ENCODE measurements at places on chromosomes 13 and 19.

- no peak for DNase-seq
Observed at GRCh38 chr13:53281677-53282076, 253.1 kb downstream of the OLFM4 start.

- DNase-seq = peak; percentile 75
Observed at GRCh38 chr19:55173714-55174409, 6.2 kb downstream of the SYT5 start.

DNA sequence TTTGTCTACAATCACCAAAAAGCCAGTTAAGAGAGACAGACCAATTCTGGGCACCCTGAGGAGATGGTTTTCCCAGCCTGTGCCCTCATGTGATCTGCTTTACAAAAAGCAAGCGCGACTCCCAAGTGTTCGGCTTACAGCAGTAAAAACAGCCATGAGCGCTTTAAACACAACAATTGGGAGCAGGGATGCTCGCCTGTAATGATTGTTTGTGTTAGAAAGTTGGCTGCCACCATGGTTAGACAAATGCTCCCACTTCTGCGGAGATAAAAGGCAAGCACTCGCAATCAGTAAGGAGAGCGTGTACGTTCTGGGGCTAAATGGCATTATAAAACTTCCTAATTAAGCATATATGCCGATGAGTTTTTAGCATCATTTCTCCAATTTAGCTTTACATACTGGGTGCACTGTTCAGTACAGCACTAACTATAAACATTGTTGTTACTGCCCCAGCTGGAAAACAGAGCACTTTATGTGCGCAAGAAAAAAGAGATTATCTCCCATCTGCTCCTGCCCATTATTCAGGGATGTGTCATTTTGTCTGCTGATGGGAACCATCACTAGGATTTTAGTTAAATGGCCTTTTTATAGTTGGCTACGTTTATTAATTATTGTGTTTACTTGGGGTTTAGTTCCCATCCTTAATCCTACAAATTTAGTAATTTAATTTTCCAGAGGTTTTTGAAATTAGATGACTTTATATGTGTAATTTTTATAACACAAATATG, 309.3 kb upstream of the MAB21L1 start:
- DNase-seq = no peak

DNA sequence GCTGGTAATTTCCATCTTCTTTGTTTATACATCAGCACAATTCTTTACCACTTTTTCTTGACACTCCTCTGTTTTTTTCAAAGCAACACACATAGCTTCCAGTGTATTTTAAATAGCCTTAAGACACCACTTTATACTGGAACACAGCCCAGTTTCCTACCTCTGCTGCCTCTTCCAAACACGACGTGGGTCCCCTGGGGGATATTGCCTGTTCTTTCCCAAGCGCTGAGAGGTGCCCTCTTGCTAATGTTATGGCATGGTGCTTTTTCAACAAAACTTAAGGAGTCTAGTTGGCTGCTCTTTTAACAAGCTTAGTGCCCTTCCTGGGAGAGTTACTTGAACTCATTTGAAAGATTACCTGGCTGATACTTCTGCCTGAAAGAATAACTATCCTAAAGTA, 112.7 kb downstream of the OLFM4 start:
- no peak for DNase-seq

DNA sequence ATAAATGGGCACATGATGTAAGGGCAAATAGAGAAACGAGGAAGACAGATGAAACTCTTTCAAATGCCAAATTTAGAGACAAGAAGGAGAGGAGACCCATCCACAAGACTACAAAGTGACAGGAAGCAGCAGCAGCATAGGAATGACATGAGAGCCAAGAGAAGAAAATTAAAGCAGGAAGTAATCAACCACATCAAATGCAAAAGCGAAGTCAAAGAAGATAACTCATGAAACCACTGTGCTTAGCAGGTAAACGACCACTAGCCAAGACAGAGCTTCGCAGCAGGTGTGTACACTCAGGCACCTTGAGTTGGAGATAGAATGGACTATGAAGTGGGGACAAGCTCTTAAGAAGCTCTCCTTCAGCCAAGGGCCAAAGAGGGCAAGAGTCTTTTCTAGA, 64.1 kb downstream of the KLF12 start:
- DNase-seq = no peak

Data from OCI-M1 (cell line).